Activated T-cell treated with anti-CD3 and anti-CD28 coated beads, Interleukin-2, amount 50 U/mL, for 1 hour (primary cell): ENCODE measurements at places on chromosomes 6 and 20.

- no peak for DNase-seq
These were observed 42.9 kb downstream of the C6orf132 start for GRCh38 chr6:42099340-42100028.

DNA sequence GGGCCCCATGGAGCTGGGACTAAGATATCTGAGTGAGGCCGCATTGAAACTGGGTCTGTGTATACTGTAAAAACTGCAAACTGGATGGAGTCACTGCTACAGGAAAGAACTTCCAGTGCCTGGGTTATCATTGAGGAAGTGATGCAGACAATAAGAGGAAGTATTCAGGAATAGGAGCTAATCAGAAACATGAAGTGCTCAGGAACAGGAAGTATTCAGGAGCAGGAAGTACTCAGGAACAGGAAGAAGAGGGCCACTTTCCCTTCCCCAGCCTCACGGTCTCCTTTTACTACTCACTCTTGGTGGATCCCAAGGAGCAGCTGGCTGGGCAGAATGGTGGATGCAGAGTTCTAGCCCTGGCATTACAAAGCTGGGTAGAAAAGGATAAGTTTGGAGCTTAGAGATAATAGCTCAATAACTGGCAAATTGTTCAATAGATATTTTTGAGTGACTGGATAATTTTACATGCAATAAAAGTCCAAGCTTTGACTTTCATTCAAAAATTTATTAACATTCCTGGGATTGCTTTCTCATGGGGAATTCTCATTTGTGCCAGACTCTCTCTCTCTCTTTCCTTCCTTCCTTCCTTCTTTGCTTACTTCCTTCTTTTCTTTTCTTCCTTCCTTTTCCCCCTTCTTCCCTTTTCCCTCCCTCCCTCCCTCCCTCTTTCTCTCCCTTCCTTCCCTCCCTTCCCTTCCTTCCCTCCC is 82.2 kb upstream of the PAX1 start:
- no peak for DNase-seq

DNA sequence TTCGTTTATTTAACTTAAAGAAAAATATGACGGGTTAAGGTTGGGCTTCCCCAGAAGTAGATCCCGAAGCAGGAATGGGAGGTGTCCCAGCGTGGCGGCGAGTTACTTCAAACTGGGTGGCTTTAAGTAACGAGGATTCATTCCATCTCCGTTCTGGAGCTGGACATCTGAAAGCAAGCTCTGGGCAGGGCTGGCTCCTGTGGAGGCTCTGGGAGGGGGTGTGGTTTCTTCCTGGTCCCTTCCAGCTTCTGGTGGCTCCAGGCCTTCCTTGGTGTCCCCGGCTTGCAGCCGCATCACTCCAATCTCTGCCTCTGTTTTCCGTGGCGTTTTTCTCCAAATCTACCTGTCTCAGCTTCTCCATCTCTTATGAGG is 47.3 kb upstream of the BHLHE23 start:
- peak; percentile 4 for DNase-seq

GRCh38 chr20:43901296-43901695 is 13.4 kb upstream of the TOX2 start:
- DNase-seq = no peak

DNA sequence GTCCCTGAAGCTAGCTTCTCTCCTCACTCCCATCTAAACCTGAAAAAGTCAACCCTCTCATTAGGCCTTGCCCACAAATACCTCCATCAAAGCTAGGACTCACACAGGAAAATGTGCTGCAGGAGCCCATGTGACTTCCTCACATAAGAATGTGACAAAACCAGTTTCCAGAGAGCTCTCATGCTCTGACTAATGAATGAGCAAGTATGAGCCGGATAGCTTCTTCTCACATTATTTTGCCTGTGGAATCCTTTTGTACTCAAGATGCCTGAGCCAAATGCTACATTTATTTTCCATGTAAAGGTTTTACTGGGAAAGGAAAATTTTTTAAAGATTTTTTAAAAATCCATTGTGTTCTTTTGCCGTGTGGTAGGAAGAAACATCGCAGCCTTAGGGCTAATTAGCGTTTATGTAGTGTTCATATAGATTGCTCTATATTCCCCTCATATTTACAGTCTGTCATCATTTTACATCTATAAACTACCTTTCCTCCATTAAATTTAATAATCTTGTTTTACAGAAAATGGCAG is 68.6 kb upstream of the CCN6 start:
- DNase-seq = no peak
